T-helper 1 cell treated with Interleukin-12 subunit alpha and Interleukin-12 subunit beta and Interleukin-4 antibody, amounts not matched to agents 30 ng/mL and 1 ng/mL, for 36 hours (primary cell): ENCODE measurements at places on chromosomes 5 and 9. TPM values are rescaled to one million over a fixed set of nuclear protein-coding genes. Genes with fewer than 3 reads are reported as not detected.

The SOX30 gene
- total RNA-seq = 0.10 and 0.12 TPM in 2 replicates

The SLC9A3 gene
- total RNA-seq = 1.3 and 1.5 TPM in 2 replicates

The SPATA31D4 gene
- not detected in 2 replicates for total RNA-seq

The BHMT gene
- total RNA-seq = not detected in 2 replicates

The CD72 gene
- 6.9 and 7.6 TPM in 2 replicates for total RNA-seq

The TBC1D2 gene
- total RNA-seq = 6.4 and 6.6 TPM in 2 replicates

The ARID3C gene
- total RNA-seq = 0.49 TPM in 1 of 2 replicates, not detected in the other
